Activated gamma-delta T cell treated with anti-CD3 and anti-CD28 coated beads, Interleukin-2, amount 50 U/mL, for 16 hours (primary cell): ENCODE measurements at places on chromosomes 16 and 17.

GRCh38 chr17:48121923-48122664, 14.5 kb downstream of the SNX11 start:
- no peak for DNase-seq

- no peak for DNase-seq
Measured at GRCh38 chr17:49210158-49211029, at the start of the genes ABI3 and GNGT2. Gene ABI3 (plus strand): TSS chr17:49210707. CDS start chr17:49210725, 18 bp downstream. Gene GNGT2 (minus strand): TSS chr17:49210574. CDS start chr17:49207422, 3,152 bp downstream.

- DNase-seq = no peak
Measured at GRCh38 chr17:82752371-82753200, 721 bp downstream of the TBCD start.

GRCh38 chr17:1839516-1839915, 9.7 kb downstream of the RPA1 start:
- DNase-seq = no peak

DNA sequence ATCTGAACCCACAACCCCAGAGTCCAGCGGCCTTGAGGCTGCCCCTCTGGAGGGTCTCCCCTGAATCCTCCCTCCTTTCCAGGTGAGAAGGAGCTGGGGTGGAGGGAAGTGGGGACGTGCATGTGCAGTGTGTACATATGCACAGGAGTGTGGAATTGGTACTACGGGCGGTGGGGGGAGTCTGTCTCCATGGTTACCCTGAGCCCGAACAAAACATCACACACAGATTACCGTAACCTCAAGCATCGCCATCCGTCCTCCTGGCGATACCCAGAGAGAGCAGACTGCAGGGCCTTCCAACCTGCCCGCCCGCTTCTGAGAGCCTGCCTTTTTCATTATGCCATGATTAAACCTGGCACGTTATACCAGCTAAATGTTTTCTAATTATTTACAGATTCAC, 25.1 kb downstream of the GSG1L start:
- DNase-seq = no peak

DNA sequence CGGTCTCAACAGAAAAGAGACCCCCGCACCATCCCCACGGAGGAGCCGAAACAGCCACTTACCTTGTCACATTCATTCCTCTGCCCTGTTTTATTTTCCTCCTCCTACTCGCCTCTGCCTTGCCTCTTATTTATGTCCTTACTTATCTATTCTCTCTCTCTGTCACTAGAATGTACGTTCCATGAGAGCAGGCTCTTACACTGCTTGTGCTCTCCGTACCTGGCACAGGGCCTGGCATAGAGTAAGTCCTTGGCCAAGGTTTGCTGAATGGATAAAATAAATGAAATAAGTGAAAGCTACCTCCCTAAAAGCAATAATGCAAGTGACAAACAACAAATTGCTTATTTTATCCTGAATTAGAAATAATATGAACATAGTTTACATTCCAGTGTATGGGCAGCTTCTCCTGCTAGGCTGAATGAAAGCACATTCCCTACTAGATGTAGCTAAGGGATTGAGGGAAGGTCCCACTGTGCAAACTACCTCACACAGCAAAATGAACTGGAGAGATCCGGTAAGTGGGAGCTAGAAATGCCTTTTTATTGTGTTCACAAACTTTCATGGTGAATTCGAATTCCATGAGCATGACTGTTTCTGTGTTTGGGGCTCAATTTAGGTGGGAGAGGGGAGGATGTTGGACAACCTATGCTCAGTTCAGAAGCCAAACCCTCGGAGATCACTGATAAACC, 173.1 kb downstream of the PARN start:
- DNase-seq = no peak

DNA sequence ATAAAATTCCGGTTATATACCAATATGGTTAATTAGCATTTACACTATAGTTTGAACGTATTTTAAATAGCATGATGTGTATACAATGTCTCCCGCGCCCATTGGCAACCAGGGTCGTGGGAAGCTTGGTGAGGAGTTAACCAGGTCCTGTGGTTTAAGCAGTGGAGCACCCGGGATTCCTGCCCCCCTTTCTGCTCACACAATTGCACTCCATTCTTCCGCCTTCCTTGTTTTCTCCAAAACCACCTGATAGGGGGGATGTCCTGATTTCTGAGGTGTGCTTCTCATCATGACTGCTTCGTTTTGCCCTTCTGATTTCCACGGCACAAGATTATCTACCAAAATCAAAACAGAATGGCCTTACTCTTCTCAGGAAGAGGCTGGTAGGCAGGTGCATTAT, 35.8 kb downstream of the WIPI1 start:
- DNase-seq = no peak

- no peak for DNase-seq
Measured at GRCh38 chr17:39600288-39600996, 7.3 kb downstream of the NEUROD2 start.

GRCh38 chr17:62629556-62630364, 2.3 kb downstream of the MRC2 start:
- no peak for DNase-seq
